ENCODE measurements at places on chromosomes 5 and 9.

GRCh38 chr5:7705261-7705660 is 145.7 kb downstream of the CFAP90 start:
- DNase-seq: no peak

DNA sequence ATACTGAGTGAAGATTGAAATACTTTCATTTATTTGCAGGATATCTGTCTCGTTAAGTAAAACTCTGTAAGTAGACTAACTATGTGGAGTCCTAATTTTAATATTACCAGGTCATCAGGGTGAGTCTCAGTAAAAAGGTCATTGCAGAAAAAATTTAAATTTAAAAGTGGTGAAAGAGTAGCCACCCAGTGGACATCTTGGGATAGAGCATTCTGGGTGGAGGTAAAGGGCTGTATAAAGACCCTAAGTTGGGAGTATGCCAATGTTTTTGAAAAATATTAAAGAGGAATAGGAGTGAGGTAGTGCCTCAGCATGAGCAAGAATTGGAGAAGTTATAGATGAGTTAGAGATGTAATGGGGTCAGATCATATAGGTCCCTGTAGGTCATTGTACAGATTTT is 145.5 kb downstream of the HMHB1 start:
- DNase-seq: no peak

DNA sequence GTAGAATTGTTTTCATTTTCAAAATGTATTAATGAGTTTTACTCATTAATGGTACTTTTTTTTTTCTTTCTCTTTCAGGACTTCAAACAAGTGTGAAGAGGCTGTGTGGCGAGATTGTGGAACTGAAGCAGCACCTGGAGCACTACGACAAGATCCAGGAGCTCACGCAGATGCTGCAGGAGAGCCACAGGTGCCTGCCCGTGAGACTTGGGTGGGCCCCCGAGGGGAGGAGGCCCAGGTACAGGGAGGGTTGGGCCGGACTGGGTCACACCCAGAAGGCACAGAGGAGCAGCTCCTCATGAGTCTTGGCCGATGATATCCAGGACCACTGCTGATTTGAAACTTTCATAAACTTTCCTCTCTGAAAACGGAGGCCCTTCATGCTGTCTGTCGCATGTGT is 35.6 kb downstream of the CEP72 start:
- no peak for DNase-seq

- no peak for DNase-seq
Measured at GRCh38 chr5:168829044-168829443, 249.9 kb upstream of the PANK3 start.

- DNase-seq: peak; percentile 16
Measured at GRCh38 chr9:89874351-89875321, 269.8 kb downstream of the GADD45G start.

GRCh38 chr9:38119560-38120236 is 50.7 kb upstream of the SHB start:
- DNase-seq: no peak

- no peak for DNase-seq
Measured at GRCh38 chr9:114207034-114207810, 51.9 kb downstream of the COL27A1 start.

GRCh38 chr5:67073045-67073680 is 123.4 kb downstream of the CD180 start:
- DNase-seq: no peak

- no peak for DNase-seq
Measured at GRCh38 chr9:137703842-137704508, 85.2 kb downstream of the EHMT1 start.

DNA sequence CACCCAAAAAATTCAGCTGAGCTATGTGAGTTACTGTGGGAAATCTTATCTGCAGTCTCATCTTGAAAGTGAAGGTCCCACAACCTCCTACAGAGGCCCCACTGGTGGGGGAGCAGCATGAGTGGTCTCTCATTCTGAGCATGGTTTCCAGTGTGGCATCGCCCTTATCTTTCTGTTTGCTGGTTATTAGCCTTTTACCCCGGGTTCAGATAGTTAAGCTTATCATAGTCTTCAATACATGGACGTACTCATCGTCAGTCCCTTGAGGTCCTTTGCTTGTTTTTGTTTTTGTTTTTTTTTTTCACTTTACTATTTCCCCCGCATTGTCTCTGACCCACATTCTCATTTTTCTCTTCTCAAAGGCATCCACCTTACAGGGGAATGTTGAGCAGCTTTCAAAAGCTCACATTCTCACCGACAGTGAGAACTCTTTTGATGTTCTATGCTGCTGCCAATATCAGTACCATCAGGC is 7.7 kb upstream of the HAVCR2 start:
- no peak for DNase-seq

DNA sequence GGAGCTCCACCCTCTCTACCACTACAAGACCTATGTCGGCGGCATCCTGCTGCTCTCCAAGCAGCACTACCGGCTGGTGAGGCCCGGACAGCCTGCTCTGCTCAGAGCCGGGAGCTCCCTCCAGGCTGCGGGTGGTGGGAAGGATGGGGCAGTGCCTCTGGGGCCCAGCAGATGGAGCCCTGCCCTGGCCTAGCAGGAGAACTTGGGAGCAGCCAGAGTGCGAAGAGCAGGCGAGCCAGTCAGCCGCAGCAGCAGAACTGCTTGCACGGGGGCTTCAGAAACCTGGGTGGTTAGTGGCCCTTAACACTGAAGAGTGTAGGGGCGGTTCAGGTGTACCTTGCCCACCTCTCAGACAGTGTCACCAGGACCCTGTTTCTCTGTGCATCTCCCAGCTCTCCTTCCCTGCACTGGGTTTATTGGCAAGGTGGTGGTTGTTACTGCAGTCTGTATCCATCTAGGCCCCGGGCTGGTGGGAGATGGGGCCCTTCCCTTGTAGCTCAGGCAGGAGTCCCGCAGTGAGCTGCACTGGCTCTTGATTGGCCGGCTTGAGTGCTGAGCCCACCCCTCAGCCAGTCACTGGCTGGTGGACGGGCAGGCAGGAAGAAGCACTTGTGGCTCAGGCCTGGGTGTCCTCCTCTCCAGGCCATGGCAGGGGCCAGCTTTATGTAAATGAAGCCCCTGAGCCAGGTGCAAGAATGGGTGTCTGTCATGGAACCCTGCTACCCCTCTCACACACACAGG is 7.7 kb downstream of the B4GALT7 start:
- peak; percentile 93 for DNase-seq

DNA sequence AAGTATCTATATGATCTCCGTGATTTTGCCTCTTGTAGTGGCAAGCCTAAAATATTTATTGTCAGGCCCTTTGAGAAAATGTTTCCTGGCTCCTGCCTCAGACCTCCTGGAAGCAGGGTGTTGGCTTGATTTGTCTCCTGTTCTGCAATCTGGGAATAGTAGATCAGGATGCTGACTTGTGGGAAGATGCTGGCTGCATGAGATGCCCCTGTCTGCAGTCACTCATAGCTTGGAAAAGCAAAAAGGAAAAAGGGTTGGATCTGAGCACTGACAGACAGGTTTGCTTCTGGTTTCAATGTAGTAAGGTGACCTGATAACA is 16.7 kb downstream of the TJP2 start:
- no peak for DNase-seq

DNA sequence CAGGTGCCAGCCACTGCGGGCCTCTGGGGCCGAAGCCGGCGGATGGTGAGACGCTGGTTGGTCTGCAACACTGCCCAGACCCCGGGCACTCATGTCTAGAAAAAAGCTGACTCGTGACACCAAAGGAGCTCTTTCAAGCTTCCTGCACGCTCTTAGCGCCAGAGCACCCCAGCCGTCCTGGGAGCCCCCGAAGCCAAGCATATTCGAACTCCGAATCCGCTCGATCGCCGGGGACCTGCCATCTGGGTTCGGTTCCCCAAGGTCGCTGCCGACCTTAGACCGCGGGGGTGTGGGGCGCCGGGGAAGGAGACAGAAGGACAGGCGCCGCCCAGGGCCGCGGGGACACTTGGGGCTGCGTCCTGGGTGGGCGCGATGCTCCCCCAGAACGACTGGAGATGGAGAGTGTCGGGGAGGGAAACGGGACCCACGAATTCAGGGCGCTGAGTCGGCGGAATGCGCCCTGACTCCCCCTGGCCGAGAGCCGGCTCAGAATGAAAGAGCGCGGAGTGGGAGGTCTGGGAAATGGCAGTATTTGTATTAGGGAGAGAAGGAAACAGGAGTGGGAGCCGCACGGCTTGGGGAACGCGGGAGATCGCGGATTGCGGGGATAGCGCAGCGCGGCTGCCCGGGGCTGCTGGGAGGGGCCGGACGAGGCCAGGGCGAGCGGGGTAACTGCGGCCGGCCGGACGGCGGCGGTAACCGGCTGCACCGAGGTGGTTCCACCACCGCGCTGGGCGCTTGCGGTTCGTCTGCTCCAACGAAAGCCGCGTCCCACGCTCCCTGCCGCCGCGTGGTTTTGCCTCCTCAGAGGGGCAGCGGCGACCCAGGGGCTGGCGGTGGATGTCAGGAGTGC is 20.1 kb upstream of the MARCHF6 start:
- DNase-seq: peak; percentile 62

DNA sequence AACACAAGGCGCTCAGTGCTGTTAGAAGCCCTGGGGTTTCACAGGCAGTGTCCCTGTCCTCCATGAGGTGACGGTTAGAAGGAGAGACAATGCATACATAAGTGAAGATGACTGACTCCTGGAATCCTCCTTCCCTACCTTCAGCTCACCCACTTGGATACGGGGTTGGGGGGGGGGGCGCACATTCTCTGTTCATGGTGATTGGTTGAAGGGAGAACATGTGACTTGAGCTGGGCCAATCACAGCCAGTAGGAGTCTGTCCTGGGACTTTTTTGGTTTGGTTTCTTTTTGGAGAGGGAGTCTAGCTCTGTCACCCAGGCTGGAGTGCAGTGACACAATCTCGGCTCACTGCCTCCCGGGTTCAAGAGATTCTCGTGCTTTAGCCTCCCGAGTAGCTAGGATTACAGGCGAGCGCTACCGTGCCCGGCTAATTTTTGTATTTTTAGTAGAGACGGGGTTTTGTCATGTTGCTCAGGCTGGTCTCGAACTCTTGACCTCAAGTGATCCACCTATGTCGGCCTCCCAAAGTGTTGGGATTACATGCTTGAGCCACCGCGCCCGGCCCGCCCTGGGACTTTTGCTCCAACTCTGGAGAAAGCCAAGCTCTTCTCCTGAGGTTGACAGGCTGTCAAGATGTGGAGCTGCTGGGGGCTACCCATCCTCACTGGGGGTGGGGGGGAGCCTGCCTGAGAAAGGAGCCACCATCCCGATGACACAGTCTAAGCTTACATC is 30.8 kb downstream of the SH3PXD2B start:
- no peak for DNase-seq

DNA sequence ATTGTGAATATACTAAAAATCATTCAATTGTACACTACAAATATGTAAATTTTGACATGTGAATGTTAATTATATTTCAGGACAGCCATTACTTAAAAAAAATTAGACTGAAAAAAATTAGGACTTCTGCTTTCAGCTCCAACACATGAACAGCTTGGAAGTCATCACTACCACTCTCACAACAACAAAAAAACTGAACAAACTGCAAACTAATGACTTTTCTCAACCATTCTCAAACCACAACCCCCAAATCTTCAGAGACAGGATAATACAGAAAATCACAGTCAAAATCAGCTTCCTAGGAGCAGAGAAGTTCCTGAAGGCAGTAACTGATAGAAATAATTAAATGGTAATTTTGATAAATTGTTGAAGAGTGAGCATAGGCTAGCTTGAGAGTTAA is 686.4 kb downstream of the TLE1 start:
- DNase-seq: no peak

GRCh38 chr9:78462611-78463010 is 165.7 kb downstream of the PSAT1 start:
- DNase-seq: no peak

DNA sequence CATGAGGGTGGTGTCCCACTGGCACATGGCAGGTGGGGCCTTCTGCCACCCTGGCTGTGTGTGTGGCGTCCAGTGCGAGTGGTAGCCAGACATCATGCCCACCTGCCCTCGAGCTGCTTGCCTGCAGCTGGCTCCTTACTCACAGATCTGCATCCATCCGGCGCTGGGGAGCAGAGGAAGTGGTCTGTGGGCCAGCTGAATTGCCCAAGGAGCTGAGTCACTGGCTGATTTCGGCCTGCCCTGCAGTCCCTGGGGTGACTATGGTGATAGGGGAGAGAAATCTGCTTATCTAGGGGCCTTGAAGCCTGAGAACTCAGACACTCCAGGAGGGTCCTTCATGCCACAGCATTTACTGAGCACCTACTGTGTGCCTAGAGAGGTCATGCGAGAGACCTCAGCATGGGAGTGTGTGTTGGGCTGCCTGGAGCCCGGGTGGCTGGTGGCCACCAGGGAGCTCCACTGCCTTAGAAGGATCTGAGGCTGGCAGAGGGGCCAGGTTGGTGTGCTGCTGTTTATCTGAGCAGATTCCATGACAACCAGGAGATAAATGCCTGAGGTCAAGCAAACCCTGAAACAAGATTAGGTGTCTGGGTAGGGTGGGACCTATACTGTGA is 57.1 kb downstream of the SLC22A5 start:
- peak; percentile 22 for DNase-seq

DNA sequence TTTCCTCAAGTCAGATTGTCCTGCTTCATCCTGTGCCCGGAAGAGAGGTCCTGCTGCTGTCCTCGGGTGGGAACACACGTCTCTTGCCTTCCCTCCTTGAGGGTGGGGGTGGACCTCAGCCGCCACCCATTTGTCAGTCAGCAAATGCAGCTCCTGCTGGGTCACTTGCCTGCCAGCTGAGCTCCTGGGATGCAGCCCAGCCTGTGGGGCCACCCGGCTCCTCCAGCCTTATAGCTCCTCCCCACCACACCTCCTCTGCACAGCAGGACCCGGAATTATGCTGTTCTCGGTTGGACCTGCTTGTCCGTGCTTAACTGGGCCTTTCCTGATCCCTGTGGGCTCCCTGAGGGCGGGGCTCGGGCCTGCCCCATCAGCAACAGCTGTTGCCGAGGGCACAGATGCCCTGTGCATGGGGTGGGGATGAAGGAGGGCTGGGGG is 52.7 kb downstream of the RXRA start:
- DNase-seq: peak; percentile 46

- DNase-seq: peak; percentile 24
Measured at GRCh38 chr9:3732077-3733038, 206.6 kb upstream of the RFX3 start.

GRCh38 chr5:180589771-180590542 is 1.3 kb downstream of the SCGB3A1 start:
- DNase-seq: no peak

DNA sequence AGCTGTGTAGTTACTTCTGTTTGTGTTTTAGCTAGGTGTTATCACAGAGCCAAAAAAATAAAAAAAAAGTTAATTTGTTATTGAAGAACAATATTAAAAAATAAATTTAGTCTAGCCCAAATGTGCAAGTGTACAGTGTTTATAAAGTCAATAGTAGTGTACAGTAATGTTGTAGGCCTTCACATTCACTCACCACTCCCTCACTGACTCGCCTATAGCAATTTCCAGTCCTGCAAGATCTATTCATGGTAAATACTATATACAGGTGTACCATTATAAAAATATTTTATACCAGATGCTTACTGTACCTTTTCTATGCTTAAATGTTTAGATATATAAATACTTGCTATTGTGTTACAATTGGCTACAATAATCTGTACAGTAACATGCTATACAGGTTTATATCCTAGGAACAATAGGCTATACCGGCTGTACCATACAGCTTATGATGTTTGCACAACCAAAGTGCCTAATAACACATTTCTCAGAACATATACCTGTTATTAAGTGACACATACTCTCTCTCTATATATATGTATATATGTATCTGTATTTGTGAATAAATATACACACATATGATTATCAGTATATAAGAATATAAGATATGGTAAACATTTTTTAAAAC is 341.4 kb upstream of the EDIL3 start:
- no peak for DNase-seq

Measured in glutamatergic neuron (in vitro differentiated cells).